ENCODE measurements at places on chromosomes 4 and X.

GRCh38 chr4:98493296-98493695 is 165.1 kb downstream of the TSPAN5 start:
- no peak for DNase-seq

DNA sequence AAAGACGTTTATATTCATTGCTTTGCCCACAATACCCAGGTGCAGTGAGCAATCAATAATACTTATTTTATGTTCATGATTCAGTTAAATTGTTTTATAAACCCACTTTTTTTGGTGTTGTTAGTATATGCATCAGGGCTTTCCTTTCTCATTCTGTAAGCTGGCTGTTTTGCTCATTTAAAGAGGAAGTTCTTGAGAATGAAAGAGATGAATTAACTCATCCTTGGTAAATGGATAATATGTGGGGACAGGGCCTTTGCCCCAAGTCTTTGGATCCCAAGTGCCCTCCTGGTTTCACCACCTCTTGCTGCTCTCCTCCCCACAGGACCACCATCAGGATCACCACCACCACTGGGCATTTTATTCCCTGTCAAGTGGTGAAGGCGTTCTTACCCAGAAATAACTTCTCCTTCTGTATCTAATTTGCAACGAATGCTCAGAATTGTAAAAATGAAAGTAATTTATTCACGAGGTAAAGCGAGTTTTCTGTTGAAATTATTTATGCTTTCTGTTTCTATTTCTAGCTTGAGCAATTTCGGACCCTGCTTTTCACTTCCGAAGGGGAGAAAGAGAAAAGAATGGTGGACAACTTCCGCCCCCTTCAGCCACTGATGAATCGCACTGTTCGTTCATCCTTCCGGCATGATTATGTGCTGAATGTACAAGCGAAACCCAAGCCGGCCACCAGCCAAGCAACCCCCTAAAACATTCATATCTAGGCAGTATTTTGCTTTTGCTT is 8.2 kb upstream of the ZRSR2 start:
- no peak for DNase-seq

DNA sequence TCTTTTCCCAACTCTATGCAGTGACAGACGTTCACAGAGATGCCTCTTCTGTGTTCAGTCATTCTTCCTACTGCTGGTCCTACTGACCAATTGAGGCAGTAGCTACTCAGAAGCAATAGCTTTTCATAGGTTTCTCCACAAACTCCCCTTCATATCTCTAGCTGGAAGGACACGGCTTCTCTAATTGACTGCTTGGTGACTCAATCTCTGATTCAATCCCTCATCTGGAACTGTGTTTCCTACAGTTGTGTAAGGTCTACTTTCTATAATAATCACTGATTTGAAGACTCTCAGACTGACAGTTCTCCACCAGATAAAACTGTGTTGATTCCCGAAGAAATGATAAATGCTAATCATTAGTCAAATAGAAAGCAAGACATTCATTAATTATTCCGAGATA is 111.5 kb downstream of the DTHD1 start:
- no peak for DNase-seq

DNA sequence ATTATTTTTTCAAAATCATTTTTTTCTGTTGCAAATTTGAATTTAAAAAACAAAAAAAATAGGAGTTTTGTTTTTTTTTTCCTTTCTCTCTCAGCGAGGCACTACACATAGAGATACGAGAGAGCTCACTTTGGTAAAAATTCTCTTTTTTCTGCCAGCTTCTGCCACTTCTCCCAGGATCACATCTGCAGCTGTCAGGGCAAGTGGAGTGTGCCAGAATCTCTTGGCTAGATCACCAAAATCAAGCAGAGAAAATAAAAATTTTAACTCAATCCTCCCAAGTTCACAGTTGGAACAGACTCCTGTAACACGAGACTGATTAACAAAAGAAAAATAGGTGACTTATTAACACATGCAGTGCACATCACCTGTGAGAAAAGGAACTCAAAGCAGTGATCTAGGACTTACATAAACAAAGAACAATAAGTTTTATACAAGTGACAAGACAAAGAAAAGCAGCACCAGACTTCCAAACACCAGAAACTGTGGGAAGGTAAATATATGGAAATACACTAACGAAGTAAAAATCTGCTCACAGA is 213.2 kb upstream of the ZFP42 start:
- DNase-seq = no peak

GRCh38 chr4:141090473-141090872 is 42.8 kb downstream of the RNF150 start:
- DNase-seq = no peak

DNA sequence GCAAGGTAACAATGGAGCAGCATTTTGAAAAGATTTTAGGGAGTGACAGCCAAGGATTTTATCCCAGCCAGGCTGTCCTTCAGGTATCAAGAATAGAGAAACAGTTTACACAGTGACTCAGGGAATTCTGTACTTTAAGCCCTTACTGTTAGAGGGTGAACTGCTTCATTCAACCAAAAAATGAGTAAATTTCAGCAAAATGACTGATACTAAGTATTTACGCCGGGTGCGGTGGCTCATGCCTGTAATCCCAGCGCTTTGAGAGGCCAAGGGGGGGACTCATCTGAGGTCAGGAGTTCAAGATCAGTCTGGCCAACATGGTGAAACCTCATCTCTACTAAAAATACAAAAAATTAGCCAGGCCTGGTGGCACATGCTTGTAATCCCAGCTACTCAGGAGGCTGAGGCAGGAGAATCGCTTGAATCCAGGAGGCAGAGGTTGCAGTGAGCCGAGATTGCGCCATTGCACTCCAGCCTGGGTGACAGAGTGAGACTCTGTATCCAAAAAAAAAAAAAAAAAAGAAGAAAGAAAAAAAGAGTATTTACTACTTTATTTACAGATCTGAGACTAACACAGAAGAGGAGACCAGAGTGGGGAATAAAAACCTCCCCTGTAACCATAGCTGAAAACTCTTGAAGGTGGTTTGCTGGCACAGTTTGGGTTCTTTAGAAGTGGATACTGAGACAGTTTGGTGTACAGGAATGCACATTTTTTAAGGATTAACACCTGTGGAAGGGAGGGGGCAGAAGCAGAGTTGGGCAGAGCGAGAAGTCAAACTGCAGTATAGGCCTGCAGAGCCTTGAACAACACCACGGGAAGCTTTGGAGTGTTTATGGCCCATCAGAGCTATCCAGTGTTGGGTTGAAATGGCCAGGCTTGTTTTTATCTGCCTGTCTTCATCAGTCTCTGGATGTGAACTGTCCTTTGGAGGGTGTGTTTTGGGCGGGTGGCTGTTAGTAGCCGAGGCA is 40.5 kb downstream of the TMEM131L start:
- DNase-seq = no peak

- DNase-seq = no peak
These were observed 321.5 kb downstream of the NLGN4X start for GRCh38 chrX:5907207-5907606.

DNA sequence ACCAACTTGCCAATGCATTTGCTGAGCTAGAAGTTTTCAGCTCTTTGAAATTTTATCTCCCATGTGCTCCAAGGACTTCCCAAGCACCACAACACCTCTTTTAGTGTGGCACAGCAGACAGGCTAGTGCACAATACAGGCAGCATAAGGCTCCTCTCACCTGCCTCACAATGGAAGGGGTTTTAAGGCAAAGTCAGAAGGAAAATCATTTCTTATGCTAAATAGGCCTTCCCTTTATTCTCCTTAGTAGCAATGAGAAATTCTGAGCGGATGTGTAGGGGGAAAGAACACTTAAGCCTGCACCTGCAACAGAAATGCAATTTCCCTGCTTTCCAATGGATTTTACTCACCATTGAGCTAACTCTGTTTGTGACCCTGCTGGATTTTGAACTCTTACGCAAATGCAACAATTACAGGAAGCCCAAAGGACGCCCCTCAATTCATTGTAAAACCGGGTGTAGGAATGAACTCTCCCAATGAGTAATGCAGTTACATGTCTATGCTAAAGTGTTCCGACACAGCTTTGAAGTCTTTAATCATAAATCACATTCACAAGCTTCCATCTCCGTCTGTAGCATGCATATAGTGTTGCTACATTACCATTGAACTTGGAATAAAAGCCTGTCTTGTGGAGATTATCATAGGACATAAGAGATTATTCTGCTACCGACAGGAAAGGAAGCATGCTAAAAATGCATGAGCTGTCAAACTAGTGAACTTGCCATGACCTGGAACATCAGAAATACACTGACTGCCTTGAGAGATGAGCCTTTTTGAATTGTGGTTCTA is 1084.9 kb downstream of the RPA4 start:
- DNase-seq = no peak

Data from NCI-H1048 (cell line).